ENCODE measurements at places on chromosomes 5 and 9.

GRCh38 chr9:71209890-71210289 is 88.5 kb upstream of the TRPM3 start:
- no peak for DNase-seq

GRCh38 chr9:123893831-123894460 is 36.0 kb downstream of the DENND1A start:
- DNase-seq = peak; percentile 31

- DNase-seq = no peak
These were observed 13.3 kb upstream of the UBE2QL1 start for GRCh38 chr5:6435356-6435755.

GRCh38 chr5:178340637-178341036 is 108.0 kb upstream of the PHYKPL start:
- no peak for DNase-seq

- no peak for DNase-seq
These were observed 6.0 kb downstream of the RALGDS start for GRCh38 chr9:133114886-133115603.

DNA sequence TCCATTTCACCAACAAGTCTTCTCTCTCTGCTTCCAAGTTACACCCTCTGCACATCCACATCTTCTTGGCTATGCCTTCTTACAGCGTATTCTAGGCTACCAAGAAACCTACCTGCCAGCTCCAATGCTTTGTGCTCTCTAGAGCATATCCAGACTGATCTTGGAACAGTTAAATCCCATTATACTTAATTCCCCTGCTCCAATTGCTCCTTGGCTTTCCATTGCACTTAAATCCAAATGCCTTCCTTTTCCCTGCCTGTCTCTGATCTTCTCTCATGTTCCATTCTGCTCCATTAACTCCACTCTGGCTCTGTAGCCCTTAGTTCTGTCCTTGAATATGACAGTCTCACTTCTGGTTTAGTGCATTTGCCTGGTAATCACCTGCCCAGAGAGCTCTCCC is 322.4 kb downstream of the LRRC70 start:
- no peak for DNase-seq

DNA sequence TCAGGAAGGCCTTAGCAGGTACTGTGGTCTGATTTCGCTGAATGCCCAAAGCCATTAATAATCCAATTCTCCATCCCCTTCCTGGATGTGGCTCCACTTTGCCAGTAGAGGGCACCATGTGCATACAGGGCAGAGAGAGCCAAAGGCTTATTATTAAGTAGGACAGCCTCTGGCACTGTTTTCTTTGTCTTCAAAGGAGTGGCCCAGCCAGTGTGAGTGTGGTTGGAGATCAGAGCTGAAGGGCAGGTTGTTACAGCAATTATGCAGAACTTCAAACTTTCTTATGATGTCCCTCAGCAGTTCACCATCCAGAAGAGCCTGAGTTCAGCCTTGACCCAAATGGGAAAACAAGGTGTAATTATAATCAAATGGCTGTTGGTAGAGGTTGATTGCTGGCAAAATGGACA is 38.6 kb upstream of the CEMIP2 start:
- DNase-seq = peak; percentile 76

GRCh38 chr5:142253938-142254337 is 70.9 kb downstream of the SPRY4 start:
- DNase-seq = peak; percentile 73

DNA sequence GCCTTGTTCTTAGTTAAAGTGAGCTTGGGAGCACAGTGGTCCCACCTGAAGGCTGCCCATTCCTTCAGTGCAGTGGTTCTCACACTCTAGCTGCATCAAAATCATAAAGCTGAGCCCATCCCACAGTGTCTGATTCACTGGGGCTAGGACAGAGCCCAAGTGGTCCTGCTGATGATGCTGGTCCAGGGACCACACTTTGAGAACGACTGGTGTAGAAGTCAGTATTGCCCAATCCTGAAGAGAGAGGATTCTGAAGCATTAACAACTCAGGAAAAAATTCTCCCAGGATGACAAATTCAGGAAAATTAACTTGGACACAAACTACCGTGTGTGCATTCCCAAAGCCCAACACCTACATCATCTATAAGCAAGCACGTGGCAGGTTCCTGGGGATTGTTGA is 176.2 kb downstream of the GABBR2 start:
- DNase-seq = peak; percentile 23

DNA sequence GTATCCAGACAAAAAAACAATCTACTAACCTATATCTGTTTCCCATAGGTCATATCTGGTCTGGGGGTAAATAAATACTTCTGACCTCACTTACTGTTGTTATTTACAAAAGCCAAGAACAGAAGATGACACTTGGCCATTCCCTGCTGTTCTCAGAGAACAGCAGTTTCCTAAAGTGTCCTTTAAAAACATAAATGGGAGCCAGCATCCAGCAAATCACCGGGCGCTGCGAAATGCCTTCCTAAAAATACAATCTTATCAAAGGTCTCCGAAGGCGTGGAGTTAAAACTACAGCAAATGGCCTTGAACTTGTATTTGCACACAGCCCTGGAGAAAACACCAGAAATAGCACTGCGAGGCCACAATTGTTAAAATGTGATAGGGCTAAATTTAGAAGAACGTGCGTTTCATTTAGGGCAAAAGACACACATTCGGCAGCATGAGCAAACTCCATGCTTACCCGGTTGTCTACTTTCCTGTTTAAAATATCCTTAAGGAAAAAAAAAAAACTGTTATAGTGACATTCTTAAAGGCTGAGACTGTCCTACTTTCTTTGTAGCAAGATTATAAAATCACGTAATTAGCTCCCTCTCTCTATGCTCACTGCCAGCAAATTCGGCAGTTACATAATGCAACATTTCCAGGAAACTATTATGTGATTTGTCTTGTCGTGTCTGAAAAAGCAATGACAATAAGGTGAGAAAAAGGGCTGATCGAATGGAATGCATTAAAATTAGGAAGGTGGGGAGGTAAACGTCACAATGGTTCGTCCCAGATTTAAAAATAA is 1.5 kb downstream of the NFIL3 start:
- DNase-seq = peak; percentile 28

GRCh38 chr5:116922532-116922931 is 347.9 kb upstream of the SEMA6A start:
- DNase-seq = no peak

DNA sequence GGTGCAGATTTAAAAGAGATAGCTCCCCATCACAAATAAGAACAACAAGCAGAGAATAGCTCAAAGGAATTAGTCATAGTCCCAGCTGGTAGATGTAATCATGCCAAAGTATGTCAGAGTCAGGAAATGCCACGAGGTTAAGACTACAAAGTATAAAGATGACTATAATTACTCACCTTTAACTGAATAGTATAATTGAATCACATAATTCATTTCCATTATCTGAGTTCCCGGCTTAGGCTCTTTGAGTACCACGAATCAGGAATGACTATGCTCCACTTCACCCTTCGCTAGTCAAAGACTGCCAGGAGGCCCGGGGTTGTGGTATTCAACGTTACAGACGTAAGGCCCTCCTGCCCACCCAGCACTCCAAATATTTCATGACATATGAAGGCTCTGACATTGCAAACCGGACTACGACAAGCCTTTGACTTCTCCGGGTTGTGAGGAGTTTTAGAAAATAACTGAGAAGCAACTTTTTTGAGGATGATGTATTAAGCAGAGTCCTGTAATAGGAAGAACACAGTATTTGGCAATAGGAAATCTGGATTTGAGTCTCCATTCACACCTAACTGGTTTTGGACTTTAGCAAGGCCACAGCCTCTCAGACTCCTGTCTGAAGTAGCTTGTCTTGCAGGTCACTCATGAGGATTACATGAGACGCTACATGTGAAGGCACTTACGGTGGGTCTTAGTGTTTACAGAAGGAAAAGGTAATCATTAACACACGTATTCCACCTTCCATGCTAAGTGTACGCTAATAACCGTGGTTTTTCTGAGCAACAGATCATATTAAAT is 64.6 kb downstream of the ENC1 start:
- peak; percentile 79 for DNase-seq

Data from AG08395 (cell line).